DMS79 treated with DMSO at 0.1 percent for 48 hours (cell line): ENCODE measurements at places on chromosomes 2 and 18.

GRCh38 chr2:205800773-205801172 lies 118.5 kb downstream of the NRP2 start:
- DNase-seq = peak; percentile 34

DNA sequence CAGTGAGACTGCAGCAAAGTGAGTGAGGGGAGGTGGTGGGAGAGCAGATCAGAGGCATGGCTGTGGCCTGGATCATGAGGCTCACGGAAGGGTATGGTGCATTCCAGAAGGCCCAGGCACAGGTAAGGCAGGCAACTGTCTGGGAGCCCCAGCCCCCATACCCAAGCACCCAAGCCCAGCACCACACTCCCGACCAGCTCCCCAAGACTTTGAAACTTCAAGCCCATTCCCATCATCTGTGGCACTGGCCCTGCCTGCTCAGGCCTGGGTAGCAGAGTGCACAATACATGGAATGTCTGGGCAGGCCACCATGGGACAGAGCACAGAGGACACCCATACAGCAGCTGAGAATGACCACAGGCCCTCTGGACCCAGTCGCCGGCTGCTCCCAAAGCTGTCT lies 202.6 kb upstream of the ARL4C start:
- no peak for DNase-seq

GRCh38 chr2:122543815-122544214 lies 788.4 kb downstream of the TSN start:
- DNase-seq = no peak

DNA sequence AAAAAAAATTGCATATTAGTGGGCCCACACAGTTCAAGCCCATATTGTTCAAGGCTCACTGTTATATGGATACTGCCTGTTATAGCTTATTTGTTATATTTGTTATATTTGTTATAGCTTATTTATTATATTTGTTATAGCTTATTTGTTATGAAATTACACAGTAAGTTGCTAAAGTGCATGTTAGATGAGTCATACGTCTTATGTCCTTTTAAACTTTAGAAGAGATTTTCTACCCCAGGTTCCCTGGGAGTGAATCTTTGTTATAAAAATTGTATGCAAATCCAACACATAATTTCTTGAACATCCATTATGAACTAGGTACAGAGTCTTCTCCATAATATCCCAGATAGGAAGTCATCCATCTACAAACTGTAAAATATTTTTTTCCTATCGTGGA lies 22.1 kb downstream of the HTR2B start:
- no peak for DNase-seq

DNA sequence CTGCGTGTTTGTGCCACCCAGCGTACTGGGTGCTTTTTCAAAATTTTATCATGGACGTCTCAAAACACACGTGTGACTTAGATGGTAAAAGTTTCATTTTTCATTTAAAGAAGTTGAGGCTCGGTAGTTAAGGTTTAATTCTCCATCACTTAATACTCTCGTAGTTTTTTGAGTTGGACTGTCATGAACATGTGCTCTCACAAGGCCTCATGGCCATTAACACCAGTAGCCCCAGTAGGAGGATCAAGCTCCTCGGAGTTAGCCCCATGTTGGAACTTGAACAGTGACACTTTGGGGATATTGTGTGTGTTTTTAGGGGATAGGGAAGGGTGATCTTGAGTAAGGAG lies 15.3 kb downstream of the NMUR1 start:
- no peak for DNase-seq

GRCh38 chr18:63922049-63922448 lies 14.3 kb downstream of the SERPINB10 start:
- no peak for DNase-seq

- no peak for DNase-seq
Observed at GRCh38 chr2:10341193-10341592, 38.5 kb downstream of the HPCAL1 start.

GRCh38 chr2:73859721-73860586 lies 31.2 kb downstream of the STAMBP start:
- no peak for DNase-seq

DNA sequence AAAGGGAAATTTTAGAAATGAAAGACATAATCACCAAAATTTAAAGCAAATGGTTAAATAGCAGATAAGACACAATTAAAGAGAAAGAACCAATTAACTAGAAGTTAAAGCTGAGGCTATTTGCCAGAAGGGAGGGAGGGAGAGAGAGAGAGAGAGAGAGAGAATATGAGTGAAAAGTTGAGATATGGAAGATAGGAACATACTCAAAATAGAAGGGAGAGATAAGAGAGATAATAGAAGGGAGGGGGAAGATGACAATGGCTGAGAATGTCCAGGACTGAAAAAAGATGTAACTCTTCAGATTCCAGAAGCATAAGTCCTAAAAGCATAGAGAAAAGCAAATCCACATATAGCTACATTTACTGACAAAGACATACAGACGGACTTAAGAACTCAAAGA lies 17.1 kb upstream of the AAK1 start:
- DNase-seq = no peak

DNA sequence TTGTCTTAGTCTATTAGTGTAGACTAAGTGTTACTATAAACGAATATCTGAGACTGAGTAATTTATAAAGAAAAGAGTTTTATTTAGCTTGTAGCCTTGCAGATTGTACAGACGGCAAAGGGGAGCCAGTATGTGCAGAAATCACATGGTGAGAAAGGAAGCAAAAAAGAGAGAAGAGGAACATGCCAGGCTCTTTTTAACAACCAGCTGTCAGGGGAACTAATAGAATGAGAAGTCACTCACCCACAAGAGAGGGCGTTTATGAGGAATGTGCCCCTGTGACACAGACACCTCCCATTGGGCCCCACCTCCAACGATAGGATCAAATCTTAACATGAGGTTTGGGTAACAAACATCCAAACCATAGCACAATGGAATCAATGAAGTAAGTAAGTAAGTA lies 20.6 kb upstream of the ZNF804A start:
- DNase-seq = no peak

GRCh38 chr2:21966139-21966538 lies 842.4 kb downstream of the TDRD15 start:
- no peak for DNase-seq

DNA sequence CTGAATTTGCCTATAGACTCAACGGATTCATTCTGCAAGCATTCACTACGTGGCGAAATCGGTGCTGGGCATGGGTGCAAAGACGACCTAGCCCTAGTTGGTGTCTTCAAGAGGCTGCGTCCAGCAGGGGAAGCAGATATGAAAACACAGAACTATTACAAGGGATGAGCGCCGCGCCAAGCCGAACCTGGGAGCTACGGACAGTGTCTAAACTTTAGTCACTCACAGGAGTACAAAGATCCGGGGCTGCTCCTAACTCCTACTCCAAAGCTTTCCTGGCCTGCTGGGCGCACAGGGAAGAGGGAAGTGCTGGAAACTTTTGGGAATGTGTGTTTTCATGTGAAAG lies 732 bp upstream of the ANXA4 start:
- no peak for DNase-seq

GRCh38 chr2:119461811-119462210 lies 30.2 kb downstream of the TMEM37 start:
- no peak for DNase-seq

GRCh38 chr18:51522821-51523220 lies 325.3 kb upstream of the MEX3C start:
- DNase-seq = no peak

DNA sequence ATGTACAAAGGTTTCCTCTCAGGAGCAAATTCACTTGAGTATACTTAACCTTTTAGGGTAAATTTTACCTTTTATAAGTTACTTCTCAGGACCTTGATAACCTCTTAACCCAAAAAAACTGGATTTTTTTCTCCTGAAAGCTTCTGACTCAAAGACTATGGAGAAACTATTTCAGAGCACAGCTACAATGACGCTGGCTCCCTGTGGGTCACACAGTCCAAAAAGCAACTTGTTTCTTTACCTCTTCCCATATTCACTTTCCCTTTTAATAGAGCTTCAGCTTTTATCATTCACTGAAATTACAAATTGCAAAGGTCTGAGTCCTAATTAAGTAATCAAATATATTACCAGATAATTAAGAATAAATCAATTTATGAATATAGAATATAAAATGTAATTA lies 32.4 kb downstream of the GTF3C3 start:
- no peak for DNase-seq

DNA sequence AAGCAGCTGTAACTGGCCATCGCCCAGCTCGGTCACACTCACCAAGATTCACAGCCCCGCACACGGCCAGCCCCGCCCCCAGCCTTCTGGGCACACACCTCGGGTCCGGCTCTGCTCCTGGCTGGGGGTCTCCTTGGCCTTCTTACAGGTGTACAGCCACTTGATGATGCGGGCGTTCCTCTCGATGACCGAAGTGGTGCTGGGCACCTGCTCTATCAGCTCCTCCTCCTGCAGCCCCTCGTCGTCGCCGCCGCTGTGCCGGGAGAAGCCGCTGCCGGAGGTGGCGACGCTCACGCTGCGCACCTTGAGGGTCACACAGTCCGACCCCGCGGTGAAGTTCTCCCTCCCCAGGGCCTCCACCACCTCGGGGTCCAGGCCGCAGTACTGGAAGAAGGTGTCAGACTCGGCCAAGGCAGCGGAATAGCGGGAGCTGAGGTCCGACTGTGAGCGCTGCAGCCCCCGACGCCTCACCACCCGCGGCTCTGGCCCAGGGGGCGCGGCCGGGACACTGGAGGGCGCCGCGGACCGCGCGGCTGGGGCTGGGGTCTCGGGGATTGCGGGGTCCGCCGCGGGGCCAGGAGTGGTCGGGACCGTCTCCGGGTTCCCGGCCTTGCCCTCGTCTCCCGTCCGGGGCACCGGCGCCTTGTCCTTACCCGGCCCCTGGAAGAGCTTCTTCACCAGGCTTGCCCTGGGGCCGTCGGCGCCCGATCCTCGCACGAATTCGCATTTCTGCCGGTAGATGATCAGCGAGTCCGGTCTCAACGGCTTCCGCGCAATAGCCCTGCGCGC lies 769 bp downstream of the FAM110C start:
- peak; percentile 60 for DNase-seq

- DNase-seq = no peak
Observed at GRCh38 chr2:55805686-55806085, 112.0 kb upstream of the PNPT1 start.

- peak; percentile 28 for DNase-seq
Observed at GRCh38 chr2:46364797-46365457, 67.7 kb downstream of the EPAS1 start.

DNA sequence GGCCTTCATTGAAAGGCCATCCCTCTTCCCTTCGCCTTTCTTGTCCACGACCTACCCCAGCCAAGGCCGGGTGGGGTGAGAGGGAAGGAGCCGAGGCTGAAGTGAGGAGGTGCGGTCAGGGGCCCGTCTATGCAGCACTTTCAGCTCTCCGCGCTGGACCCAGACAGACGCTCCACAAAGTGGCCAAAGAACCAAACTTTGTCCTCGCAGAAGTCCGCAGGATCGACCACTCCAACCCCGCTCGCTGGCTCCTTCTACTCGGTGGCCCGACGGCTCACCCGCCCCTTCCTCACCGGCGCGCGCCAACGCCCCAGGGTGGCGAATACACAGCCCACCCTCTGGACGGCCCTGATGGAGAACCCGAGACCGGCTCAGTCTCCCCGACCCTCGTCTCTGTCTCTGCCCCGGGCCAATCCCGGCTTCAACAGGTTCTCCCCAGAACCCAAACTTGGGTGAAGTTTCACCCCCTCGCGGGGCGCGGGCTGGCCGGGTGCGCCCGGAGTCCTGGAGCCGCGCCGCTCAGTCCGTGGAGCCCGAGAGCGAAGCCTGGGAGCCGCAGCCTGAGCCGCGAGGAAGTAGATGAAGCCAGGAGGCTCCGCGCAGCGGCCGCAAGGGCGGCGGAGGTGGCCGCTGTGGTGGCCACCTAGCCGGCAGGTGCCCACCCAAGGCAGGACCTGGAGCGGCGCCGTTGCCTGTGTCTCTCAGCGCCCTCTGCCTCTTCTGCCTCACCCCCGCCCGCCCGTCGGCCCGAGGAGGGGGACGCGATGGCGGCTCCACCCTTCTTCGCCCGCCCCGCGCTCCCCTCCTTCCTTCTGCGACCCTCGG lies 26.7 kb upstream of the ALPP start:
- DNase-seq = no peak

GRCh38 chr2:149418065-149418464 lies 87.7 kb downstream of the LYPD6 start:
- no peak for DNase-seq

DNA sequence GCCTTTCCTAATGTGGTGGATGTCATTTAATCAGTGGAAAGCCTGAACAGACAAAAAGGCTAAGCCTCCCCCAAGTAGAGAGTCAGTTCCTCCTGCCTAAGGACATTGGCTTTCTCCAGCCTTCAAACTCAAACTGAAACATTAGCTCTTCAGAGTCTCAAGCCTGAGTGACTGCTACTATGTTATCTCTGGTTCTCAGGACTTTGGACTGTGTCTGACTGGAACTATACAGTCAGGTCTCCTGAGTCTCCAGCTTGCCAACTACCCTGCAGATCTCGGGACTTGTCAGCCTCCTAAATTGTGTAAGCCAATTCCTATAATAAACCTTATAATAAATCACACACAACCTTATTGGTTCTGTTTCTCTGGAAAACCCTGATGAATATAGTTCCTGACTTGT lies 12.6 kb downstream of the HYCC2 start:
- DNase-seq = no peak

DNA sequence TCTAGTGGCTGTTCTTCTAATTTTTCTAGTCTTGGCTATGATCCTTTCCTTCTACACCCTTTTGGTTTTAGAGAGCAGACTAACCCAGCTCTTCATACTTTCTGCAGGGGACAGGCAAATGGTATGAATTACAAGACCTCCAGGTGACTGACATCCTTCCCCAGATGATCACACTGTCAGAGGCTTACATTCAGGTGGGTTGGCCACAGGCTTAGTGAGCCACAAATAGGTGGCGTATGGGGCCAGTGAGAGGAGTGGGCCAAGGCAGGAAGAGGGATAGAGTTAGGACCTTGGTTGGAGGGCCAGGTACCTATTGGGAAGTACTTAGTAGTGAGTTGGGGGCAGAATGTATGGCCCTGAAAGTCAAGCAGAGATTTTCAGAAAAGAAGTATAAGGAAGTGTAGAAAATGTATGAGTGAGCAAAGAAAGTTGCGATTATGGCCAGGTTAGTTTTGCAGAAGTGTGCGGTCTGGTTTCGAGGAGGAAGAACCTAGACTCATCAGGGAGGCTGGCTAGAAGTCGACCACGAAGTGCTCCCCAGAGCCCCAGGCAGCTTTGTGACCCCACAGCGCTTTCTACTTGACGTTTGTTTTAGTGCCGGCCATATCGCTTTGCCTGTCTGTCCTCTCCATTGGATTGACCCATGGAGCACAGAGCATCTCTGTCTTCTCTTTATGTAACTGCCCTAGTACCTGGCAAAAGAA lies 20.0 kb downstream of the SFTPB start:
- DNase-seq = no peak

GRCh38 chr2:44778671-44779476 lies 162.6 kb upstream of the SIX3 start:
- DNase-seq = peak; percentile 56

GRCh38 chr2:202909394-202910192 lies 1.9 kb downstream of the WDR12 start:
- DNase-seq = no peak

GRCh38 chr2:127961729-127962128 lies 66.1 kb downstream of the SAP130 start:
- no peak for DNase-seq
